ENCODE measurements at places on chromosomes 1 and 21.

GRCh38 chr21:45149021-45149420, 74.6 kb downstream of the ADARB1 start:
- no peak for DNase-seq

DNA sequence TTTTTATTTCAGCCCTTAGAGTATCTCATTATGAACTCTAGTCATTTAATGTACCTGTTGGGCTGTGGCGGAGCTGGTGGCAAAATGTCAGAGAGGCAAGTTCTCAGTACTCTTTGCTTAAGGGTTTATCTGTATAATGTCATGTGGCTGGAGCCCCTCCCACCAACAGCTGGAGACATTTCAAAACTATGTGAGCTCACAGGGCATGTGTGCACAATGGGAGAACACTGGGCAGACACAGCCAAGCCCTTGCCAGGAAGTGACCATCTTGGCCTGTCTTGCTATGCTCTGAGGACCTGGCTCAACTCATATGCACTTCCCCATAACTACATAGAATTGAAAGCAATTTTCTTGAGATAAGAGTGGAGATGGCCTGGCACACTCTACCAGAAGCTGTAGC, 296.4 kb downstream of the PTPRU start:
- DNase-seq: no peak

- no peak for DNase-seq
Observed at GRCh38 chr21:15436031-15436430, 293.8 kb upstream of the USP25 start.

DNA sequence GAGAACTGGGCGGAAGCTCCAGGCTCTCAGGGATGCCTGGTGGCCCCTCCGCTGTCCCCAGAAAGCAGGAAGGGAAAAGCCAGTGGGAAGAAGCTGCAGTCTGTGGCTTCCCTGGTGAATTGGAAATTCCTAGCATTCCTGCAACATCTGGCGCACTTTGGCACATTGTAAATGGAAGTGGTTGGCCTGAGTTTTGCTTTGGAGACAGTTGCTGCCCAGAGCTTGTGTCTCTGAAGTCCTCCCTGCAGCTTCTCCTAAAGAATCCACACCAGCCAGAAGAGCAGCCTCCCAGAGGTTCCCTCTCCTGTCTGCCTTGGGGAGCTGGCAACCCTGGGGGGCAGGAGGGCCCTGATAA, 48.2 kb downstream of the ARHGEF10L start:
- DNase-seq: no peak

DNA sequence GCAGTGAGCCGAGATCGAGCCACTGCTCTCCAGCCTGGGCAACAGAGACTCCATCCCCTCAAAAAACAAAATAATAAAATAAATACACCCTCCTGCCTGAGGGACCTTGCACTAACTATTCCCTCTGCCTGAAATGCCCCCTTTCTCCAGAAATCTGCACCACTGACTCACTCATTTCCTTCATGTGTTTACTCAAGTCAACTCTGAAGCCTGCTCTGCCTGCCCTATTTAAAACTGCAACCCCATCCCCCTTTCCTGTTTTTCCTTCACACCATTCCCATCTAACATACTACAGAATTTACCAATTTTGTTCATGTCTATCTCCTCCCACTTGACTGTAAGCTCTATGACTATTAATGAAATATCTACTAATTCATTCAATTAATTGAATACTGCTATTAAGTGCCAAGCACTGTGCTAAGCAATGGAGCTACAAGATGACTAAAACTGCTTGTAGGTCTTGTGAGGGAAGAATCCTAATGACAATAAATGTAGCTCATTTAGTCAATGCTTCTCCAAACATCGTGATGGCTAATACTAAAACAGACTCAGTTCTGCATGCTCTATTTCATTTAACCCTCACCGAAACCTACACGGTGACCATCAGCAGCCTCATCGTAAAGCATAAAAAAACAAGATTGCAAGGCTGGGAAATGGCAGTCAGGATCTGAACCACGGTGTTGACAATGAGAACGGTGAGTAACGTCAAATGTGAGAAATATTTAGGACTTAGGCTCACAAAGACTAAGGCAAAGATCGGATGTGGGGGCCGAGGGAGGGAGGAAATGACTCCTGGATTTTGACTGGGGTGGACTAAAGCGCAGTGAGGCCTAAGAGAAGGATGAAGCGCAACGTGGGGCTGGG, 749 bp upstream of the TMEM39B start:
- no peak for DNase-seq

- DNase-seq: peak; percentile 64
Observed at GRCh38 chr1:15950302-15950701, 25.6 kb downstream of the ZBTB17 start.

- no peak for DNase-seq
Observed at GRCh38 chr1:211257826-211258225, 1.3 kb upstream of the RCOR3 start.

DNA sequence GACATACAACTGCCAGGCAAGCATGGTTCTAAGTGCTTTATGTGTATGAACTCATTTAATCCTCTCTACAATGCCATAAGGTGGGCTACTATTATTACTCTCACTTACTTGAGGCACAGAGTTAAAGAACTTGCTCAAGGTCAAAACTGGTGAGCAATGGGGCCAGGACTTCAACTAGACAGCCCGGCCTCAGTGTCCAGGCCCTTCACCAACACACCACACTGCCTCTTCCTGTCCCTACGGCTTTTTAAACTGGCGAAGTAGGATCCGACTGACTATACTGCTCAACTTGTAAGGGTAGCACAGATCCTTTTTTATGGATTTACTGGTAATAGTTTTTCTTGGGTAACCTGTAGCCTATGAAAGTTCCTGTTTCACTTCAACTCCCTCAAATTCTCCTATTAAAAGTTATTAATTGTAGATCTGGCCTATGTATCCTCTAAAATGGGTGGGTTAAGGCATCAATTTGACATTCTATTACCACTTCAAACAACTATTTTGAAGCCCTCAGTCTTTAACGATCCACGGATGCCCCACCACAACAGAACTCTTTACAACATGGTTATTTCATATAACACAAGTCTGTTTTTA, 4.3 kb downstream of the ERRFI1 start:
- DNase-seq: no peak

DNA sequence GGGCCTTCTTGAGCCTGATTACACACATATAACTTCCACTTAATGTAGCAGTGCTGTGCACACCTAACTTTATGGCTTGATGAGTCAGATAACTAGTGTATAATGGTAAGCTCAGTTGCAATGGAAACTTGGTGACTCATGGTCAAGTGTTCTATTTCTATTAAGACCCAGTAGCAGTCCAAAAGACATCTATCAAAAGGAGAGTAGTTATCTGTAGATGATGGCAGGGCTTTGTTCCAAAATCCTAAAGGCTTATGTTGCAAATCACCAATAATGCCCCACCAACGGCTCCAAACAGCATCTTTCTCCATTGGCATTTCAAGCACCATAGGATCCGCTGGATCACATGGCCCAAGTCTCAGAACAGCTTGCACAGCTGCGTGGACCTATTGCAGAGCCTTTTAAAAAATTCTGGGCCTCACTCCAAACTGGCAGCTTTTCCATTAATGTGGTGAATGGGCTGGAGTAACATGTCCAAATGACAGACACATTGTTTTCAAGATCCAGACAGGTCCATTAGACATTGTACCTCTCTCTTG, 566.8 kb upstream of the USP24 start:
- DNase-seq: no peak

GRCh38 chr21:45439161-45439872, 34.4 kb downstream of the COL18A1 start:
- DNase-seq: peak; percentile 84

DNA sequence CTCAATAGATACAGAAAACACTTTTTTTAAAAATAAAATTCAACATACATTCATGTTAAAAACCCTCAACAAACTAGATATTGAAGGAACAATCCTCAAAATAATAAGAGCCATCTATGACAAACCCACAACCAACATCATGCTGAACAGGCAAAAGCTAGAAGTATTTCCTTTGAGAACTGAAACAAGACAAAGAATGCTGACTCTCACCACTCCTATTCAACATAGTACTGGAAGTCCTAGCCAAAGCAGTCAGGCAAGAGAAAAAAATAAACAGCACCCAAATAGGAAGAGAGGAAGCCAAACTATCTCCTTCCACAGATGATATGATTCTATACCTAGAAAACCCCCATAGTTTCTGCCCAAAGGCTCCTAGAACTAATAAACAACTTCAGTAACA, 46.2 kb upstream of the IVNS1ABP start:
- no peak for DNase-seq

DNA sequence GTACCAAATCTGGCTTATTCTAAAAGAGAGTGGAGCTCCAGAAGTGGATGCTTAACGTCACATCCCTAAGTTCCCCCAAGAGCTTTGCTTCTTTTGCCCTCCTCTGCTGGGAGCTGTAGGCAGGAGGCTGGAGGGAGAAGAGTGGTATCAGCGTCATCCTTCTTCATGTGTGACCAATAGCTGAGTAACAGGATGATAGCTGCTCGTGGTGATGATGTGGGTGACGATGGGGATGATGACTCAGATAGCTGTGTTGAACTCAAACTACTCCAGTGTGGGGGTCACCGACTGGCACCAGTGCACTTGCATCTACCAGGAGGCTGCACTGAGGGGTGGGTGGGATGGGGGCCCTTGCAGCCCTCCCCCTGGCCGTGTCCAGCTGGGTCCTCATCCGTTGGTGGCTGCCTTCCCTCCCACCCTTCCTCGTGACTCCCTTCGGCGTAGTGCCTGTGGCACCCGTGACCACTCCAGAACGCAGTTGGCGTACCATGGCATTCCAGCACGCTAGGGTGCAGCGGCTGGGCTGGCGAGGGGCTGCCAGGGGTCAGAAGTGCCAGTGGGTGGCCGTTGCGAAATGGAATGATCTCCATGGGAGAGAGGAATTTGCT, 1.1 kb downstream of the IGFN1 start:
- no peak for DNase-seq

GRCh38 chr1:164559342-164560051, 513 bp downstream of the PBX1 start:
- no peak for DNase-seq

DNA sequence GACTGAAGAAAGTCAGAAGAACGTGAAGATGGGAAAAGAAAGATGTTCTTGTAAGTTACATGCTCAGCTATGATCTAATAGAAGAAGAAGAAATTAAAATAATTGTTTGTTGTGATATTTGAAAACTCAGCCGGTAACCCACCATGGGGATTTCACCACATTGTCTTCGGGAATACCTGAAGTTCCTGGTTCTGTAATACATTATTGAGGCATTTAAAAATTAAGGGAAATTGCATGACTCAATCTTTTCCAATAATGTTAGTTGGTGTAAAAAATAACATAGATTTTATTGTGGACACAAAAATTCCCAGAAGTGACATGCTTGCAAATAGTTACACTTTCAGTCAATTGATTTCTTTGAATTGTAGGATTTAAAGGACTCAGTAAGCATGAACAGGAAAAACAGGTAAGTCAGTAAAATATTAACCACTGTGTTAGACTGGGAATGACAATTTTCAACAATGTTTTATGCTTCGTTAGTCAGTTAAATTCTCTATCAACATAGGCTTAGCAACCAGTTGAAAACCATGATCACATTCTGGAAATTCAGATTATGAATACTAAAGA, 745.1 kb downstream of the LTN1 start:
- no peak for DNase-seq

DNA sequence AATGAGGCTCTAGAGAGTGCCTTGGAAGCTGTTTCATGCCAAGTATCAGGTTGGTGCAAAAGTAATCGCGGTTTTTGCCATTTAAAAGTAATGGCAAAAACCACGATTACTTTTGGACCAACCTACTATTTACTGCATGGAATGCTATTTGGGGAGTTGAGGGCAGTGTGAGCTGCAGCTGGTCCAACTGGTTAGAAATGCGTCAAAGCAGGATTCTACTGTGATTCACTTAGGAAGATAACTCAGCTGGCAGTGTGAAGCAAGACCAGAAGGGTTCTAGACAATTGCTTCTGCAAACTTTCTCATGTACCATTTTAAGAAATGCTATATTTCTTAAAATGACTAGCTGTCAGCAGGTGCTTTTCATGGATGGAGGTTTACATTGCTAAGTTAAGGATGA, 21.2 kb upstream of the PLA2G2C start:
- DNase-seq: no peak

- peak; percentile 24 for DNase-seq
Observed at GRCh38 chr1:10338047-10338446, 60.8 kb upstream of the PGD start.

- DNase-seq: no peak
Observed at GRCh38 chr1:113256348-113256729, 134.0 kb upstream of the MAGI3 start.

- DNase-seq: no peak
Observed at GRCh38 chr1:69693921-69694675, 126.4 kb downstream of the LRRC7 start.

- no peak for DNase-seq
Observed at GRCh38 chr1:100510451-100510850, 27.5 kb upstream of the GPR88 start.

DNA sequence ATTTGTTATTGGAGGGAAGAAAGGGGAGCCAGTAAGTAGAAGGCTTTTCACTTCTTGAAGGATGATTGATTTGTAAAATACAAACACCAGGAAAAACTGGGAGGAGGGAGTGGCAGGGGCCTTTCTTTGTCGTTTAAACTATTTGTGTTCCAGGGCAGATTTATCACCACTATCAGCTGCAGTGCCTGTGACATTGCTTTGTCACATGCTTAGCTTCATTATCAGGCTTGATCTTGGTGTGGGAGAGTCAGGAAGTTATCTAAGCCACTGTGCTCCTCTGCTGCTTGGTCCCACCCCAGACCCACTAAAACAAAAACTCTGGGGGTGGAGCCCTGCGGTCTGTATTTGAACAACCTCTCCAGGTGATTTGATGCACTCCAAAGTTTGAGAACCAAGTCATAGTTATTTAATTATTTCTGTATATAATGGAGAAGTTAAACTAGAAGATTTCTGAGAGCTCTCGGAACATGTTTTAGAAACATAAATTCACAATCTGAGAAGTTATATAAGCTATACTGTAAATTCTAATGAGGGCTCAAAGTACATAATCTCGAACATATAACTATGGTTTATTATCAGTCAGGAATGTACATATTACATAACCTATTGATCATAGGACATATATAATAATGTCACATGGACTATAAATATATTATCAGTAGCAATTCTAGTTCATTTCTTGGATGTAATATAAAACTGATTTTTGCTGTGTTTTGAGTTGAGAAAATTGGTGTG, 87.9 kb downstream of the CDC14A start:
- DNase-seq: peak; percentile 86

DNA sequence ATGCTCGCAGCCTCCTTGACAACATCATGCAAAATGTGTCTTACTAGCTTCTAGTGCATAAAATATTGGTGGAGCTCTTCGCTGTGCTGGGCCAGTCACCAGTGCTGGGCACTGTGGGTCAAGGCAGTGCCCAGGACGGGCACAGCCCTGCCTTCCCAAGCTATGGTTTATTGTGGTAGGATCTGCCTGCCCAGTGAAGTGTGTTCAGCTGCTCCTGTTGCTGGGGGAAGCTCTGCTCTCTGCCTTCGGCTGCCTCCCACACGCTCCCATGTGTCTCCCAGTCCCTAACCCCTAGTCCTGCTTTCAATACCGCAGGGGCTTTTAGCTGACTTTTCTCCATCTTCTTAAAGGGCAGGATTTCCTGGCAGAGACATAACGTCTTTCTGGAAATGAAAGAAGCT, 15.7 kb downstream of the EPHX1 start:
- no peak for DNase-seq

GRCh38 chr1:186487163-186487562, 26.2 kb upstream of the PDC start:
- no peak for DNase-seq

- no peak for DNase-seq
Observed at GRCh38 chr1:21752186-21752585, 30.8 kb downstream of the USP48 start.
